Neural crest cell (in vitro differentiated cells): ENCODE measurements at places on chromosomes 3 and 15. TPM values are rescaled to one million over a fixed set of nuclear protein-coding genes. Genes with fewer than 3 reads are reported as not detected.

Gene NOX5
- not detected in 2 replicates for total RNA-seq

Gene SEMA3F
- total RNA-seq, result 4.2 and 5.8 TPM in 2 replicates

Gene KIF7
- 15.6 and 16.2 TPM in 2 replicates for total RNA-seq

Gene SH2D7
- total RNA-seq, result not detected in 2 replicates

Gene CHRFAM7A
- 8.7 and 12.7 TPM in 2 replicates for total RNA-seq

Gene CNOT10
- 51.7 and 53.6 TPM in 2 replicates for total RNA-seq

Gene SETD5
- 198 and 206 TPM in 2 replicates for total RNA-seq

Gene ECT2
- 79.6 and 82.0 TPM in 2 replicates for total RNA-seq

Gene LIPC
- not detected in 2 replicates for total RNA-seq

Gene CCDC13
- 1.5 and 2.0 TPM in 2 replicates for total RNA-seq

Gene ZCWPW2
- total RNA-seq, result 0.30 TPM in 1 of 2 replicates, not detected in the other

Gene FBXO40
- not detected in 2 replicates for total RNA-seq

Gene TP63
- total RNA-seq, result 0.21 TPM in 1 of 2 replicates, not detected in the other

Gene CCR3
- not detected in 2 replicates for total RNA-seq

Gene IL5RA
- not detected in 2 replicates for total RNA-seq

Gene FEZF2
- total RNA-seq, result 0.18 and 0.28 TPM in 2 replicates

Gene TPRA1
- total RNA-seq, result 27.2 and 27.4 TPM in 2 replicates

Gene ZNF620
- 22.0 and 24.0 TPM in 2 replicates for total RNA-seq

Gene DISP2
- 2.0 and 3.1 TPM in 2 replicates for total RNA-seq

Gene CCR2
- total RNA-seq, result not detected in 2 replicates

Gene FGF7
- 0.19 TPM in 1 of 2 replicates, not detected in the other for total RNA-seq

Gene COL6A6
- total RNA-seq, result not detected in 2 replicates

Gene ANKRD63
- not detected in 2 replicates for total RNA-seq

Gene DLL4
- 1.7 and 2.0 TPM in 2 replicates for total RNA-seq

Gene STAB1
- total RNA-seq, result 0.11 and 0.16 TPM in 2 replicates
